ENCODE measurements at places on chromosomes 2 and 18.

- peak; percentile 55 for DNase-seq
Observed at GRCh38 chr2:119474371-119475224, 42.9 kb downstream of the TMEM37 start.

DNA sequence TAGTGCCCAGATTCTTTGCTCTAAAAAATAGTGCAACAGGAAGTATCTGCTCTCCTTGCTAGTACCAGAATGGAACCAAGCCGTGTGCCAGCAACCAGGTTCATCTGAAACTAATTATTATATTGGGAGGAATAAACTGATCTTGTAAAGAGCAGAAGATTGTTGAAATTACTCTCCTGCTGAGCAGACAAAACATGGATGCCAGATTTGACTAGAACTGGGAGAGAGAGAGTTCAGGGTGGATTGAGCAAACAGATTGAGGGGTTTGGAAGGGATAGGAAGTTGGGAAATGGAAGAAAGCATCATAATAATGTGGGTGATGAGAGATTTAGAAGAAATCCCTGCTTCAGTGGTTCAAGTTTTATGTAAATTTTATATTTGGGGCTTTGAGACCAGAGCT lies 160.1 kb upstream of the RASGRP3 start:
- DNase-seq: no peak

- no peak for DNase-seq
Observed at GRCh38 chr2:206435742-206436141, 7.6 kb upstream of the ADAM23 start.

GRCh38 chr2:103172821-103173220 lies 411.0 kb downstream of the TMEM182 start:
- DNase-seq: no peak

- no peak for DNase-seq
Observed at GRCh38 chr2:218722419-218722818, 11.8 kb downstream of the TTLL4 start.

DNA sequence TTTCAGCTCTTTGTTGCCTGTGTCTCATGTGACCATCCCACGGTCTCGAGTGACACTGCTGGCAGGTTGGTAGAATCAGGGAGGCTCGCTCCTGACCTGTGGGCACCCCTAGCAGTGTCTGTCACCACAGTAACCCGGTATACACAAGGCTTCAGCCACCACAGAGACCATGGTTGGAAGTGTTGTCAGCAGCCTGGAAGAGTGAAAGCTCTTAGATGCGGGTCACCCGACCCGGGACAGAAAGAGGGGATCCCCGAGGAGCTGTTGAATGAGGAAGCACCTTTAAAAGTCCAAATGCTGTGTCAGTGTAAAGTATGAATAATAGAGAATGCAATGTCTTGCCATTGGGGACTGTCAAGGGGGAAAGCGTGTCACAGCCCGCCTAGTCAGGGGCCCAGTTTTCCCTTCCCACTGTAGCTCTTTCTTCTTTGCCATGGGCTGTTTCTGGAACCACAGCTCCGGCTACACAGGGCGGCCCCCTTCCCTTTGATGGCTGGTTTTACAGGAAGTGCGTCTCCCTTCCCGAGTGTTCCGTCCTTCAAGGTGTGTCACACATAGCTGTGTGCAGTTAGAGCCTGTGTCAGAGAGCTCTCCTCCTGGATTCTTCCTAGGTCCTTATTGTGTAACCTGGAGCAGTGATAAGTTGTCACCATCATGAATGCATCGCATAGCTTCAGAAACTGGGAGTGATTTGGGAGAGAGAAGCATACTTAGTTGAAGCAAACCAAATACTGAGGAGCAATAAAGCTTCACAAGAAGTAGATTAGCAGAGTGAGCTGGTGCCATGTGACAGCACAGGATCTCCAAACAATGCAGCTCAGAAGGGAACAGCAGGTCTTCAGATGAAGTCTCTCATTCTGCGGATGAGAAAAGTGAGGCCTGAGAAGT lies 81.4 kb downstream of the MTCL1 start:
- DNase-seq: no peak

DNA sequence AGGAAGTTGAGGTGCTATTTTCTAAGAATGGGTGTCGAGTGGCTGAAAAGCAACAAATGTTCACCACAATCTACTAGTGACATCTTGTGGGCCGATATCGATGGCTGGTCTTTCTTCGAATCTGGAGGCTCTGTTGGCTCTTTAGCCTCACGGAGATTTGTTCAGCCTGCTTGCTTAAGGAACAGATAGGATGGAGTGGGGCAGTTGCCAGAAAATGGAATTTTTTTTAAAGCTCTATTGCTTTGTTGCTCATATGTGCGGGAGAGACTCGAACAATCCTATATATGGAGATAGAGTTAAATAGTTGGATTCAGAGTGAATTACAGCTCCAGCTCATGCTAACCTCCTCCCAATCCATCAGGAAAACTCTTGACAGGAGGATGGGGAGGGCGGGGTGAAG lies 70.9 kb upstream of the LYPD6B start:
- no peak for DNase-seq

GRCh38 chr2:158191076-158191895 lies 89.6 kb downstream of the UPP2 start:
- no peak for DNase-seq

GRCh38 chr2:100482741-100483140 lies 12.5 kb downstream of the NMS start:
- no peak for DNase-seq

GRCh38 chr2:32925283-32925815 lies 21.4 kb upstream of the LTBP1 start:
- DNase-seq: no peak

DNA sequence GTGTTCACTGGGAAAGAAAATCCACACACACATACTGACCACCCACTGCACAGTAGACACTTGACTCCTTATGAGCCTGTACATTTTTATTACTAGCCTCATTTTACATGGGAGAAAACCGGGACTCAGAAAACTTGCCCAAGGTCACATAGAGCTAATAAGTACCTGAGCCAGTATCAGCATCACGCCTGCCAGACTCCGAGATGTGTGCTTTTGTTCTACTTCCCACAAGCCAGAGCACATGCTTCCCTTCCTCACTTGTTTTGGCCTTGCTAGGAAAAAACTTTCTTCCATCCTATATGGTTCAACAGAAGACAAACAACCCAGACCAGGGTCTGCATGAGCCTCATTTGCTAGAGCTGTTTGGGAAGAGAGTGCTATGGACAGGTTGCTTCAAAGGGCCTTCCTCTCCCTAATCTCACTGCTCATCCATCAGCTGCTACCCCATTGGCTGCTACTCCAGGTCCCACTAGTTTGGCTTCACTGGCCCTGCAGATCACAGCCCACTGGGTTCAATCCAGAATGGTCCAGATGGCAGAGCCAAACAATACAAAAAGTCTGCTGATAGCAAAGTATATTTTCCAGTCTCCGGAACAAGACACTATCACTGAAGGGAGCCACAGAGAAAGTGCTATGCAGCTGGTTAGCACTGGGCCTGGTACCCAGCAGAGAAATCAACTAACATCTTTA lies 63.9 kb downstream of the STK39 start:
- DNase-seq: no peak

GRCh38 chr2:22209545-22209944 lies 1085.8 kb downstream of the TDRD15 start:
- DNase-seq: no peak

- no peak for DNase-seq
Observed at GRCh38 chr2:170454471-170455372, 260.4 kb upstream of the SP5 start.

DNA sequence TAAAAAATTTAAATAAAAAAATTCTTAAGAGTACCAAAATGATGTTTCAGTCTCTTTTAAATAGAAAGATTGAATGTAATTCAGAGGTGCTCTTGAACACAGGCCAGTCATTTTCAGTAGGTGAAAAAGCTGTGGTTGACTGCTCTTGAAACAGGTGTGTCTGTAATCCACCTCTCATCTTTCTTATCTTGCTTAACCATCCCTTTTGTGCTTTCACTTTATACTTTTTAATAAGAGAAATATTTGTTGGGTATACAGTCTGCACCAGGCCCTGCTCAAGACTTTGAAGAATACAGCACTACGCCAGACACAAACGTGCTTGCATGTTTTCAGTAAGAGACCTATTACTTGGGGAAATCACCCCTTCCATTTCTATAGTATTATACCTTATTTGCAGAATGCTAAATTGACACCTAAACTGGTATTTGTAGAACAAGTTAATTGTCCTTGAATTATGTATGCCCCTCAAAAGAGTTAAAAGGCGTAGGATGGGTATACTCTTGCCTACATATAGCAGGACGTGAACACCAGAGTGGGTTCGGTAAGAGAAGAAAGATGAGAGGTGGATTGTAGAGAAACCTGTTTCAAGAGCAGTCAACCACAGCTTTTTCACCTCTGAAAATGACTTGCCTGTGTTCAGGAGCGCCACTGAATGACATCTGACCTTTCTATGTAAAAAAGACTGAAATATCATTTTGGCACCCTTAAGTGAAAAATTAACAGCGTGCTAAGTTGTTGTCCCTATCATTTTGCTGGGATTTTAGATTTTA lies 4.0 kb upstream of the RTN4 start:
- DNase-seq: no peak

DNA sequence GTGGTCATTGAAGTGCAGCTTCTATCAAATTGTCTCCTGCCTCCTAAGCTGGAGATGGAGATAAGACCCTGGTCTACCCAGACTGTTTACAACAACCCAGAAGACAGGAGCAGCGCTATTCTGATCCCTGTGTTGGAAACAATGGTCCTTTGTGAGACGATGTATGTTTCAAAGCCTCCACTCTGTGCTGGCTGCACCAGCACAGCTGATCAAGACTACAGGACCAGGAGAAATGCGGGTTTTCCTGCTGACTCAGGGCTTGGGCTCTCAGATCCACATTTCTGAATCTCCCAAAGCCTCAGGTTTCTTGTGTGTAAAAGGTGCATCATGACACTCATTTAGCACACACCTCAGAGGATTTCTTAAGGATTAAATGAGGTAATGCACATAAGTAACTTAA lies 92.0 kb downstream of the POU3F3 start:
- no peak for DNase-seq

DNA sequence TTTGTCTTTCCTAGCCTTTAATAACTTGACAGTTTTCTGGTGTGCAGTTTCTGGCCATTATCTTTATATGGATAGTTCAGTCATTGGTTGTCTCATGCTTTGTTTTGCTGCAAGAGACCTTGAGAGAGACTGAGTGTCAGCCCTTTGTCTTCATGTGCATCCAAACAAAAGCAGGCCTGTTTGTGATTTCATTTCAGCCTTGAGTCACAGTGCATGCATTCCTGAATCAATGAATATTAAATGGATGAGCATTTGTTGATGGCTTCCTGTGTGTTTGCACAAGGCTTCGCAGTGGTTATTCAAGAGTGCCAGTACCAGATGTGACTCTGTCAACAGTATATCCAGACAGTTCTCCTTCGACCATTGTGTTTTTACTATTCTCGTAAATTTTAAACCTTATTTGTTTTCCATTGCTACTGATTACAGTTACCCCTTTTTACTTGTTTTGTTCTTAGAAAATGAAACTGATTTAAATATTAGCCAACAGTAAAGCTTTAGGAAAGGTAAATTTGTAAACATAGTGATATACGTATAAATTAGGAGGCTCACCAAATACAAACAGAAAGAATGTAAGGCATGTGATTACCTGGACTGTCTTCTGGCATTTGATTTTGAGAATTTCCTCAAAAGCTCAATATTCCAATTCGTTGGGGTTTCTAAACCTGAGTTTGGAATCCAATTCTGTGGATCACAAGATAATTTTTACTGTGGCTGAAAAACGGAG lies 319.8 kb downstream of the CTNNA2 start:
- DNase-seq: no peak

DNA sequence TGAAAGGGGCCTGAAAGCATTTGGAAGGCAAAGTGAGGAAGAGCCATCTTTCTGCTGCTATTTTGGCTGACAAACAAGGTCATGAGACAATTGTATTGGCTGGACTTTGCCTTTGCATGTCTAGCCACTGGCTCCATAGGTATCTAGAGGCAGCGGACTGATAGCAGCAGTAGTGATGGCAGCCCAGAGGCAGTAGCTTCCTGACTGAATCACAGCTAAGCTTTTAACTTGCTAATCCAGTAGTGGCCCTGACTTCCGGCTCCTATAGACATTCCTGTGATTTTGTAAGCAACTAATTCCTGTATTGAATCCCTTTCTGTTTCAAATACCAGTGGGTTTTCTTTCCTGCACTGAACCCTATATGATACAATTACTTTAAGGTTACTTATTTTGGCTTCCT lies 69.8 kb upstream of the PDE1A start:
- no peak for DNase-seq

DNA sequence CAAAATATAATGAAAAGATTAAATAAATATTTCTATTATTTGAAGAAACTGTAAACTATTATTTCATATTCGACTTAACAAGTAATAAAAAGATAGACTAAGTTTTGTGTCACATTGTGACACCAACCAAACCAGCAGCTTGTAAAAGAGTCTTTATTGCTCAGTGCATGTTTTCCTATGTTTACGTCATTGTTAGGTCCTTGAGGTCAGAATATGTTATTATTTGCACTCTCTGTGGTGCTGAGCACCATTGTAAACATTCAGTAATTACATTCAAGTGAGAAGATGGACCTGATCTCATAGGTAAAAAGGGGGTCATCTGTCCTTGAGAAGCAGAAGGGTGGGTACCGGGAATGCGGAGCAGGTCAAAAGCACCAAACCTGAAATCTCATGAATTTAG lies 1999.1 kb upstream of the CELF4 start:
- no peak for DNase-seq

GRCh38 chr2:74544634-74545033 lies 9.1 kb downstream of the LOXL3 start:
- no peak for DNase-seq

GRCh38 chr18:74139411-74139810 lies 8.2 kb downstream of the FBXO15 start:
- no peak for DNase-seq

GRCh38 chr2:223010641-223011040 lies 41.3 kb upstream of the KCNE4 start:
- DNase-seq: no peak

- DNase-seq: no peak
Observed at GRCh38 chr2:85939131-85939530, 50.3 kb upstream of the ST3GAL5 start.

- DNase-seq: no peak
Observed at GRCh38 chr2:121234144-121234543, 50.9 kb downstream of the TFCP2L1 start.

- DNase-seq: no peak
Observed at GRCh38 chr2:69464575-69464974, 27.3 kb upstream of the NFU1 start.

DNA sequence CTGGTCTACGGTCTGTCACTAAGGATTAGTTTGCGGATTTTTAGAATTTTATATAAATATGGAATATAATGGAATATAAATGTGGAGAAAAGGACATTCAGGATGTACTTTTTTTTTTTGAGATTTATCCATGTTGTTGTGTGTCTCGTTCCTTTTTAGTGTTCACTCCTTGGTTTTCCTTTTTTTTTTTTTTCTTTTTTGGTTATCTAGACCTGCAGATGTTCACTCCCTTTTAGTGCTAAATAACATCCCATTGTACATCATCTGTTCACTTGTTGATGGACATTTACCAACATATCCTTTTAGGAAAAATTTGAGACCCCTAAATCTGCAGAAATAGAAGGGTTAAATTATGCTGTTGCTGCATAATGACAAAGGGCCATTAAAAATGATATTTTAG lies 25.5 kb upstream of the RPL37A start:
- no peak for DNase-seq

GRCh38 chr18:48600456-48601090 lies 61.7 kb downstream of the CTIF start:
- DNase-seq: no peak
